Activated T-helper 1 cell treated with Interleukin-2 at 50 U/mL for 16 hours (primary cell): ENCODE measurements at places on chromosomes 2 and 18.

GRCh38 chr2:167480232-167480985, 592.1 kb downstream of the XIRP2 start:
- no peak for DNase-seq

DNA sequence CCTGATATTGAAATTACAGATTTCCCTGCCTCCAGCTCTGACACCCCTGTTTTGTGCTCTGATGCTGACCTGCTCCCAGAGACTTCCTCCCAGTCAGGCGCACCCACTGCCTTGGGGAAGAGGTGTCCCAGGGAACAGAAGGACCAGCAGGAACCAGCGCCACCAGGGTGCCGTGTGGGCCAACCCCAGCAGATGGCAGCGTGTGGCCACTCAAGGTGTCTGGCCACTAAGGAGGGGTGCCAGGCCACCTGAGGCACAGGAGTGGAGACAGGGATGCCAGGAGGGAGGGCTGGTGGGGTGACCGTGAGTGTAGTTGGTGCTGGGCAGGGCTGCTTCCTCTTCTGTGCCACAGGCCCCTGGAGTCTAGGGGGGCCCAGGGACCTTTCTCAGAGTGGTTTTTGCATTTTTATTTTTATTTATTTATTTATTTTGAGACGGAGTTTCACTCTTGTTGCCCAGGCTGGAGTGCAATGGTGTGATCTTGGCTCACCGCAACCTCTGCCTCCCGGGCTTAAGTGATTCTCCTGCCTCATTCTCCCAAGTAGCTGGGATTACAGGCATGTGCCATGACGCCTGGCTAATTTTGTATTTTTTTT, 56.0 kb downstream of the TEX44 start:
- DNase-seq: peak; percentile 27

DNA sequence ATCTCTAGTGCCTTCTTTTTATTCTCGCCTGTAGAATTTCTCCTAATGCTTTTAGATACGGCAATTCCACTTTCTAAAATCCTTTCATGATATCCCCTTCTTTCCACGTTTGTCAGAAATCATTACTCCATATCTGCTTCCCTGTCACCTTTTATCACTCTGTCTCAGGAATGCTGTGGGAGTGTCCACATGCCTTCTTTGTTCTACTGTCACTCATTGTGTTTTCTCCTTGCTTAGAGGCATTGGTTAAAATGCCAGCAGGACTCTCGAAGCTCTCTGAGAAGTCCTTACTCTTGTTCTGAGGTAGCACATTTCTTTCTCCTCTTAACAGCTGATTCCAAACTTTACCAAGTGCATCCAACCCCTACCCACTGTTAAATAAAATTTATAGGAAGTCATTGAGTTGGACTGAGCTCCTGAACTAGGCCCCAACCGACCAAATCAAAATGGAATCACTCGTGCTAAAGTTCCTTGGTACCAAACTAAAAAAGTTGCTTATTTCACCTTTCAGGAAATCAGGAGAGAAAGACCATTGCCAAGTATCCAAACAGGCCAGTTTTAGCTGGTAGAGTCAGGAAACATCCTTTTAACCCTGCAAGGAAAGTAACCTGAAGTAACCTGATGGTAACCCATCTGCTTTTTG, 10.6 kb upstream of the GALNT5 start:
- no peak for DNase-seq

- no peak for DNase-seq
These were observed 138.9 kb downstream of the HAUS1 start for GRCh38 chr18:46243095-46243494.

- no peak for DNase-seq
These were observed 85.1 kb upstream of the HAAO start for GRCh38 chr2:42877511-42877910.
